Activated naive CD8-positive, alpha-beta T cell treated with anti-CD3 and anti-CD28 coated beads for 36 hours (primary cell): ENCODE measurements at places on chromosomes 16 and 17. TPM values are rescaled to one million over a fixed set of nuclear protein-coding genes. Genes with fewer than 3 reads are reported as not detected.

DNA sequence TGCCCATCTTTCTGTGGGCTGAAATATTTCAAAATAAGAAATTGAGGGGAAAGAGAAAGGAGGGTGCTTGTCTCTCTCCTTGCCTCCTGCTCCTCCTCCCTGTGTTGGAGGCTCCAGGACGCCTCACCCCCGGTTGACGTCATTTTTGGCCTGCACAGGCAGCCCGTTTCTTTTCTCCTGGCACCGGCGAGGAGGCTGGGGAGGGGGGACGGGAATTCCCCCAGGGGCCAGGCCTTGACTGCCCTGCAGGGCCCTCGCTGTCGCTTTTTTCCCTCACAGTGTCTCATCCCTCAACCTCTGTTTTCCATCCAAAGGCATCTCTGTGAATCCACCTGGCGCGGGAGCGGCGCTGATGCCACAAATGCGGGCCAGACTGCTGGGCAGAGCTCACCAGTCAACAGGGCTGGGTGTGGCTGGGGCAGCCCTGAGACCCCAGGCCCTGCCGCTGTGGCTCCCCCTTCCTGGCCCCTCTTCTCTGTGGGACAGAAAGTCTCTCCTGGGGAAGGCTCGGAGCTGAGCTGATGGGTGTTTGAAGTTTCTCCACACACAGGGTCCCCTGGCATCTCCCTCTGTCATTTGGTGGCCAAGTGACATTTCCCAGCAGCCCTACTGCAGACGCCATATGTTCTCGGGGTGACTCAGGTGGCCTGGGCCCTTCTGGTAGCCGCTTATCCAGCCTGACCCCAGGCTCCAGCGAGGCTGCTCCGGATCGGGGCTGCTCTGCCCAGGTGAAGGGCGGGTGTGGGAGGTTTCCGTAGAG lies 16.0 kb downstream of the CENPX start:
- DNase-seq, result no peak

DNA sequence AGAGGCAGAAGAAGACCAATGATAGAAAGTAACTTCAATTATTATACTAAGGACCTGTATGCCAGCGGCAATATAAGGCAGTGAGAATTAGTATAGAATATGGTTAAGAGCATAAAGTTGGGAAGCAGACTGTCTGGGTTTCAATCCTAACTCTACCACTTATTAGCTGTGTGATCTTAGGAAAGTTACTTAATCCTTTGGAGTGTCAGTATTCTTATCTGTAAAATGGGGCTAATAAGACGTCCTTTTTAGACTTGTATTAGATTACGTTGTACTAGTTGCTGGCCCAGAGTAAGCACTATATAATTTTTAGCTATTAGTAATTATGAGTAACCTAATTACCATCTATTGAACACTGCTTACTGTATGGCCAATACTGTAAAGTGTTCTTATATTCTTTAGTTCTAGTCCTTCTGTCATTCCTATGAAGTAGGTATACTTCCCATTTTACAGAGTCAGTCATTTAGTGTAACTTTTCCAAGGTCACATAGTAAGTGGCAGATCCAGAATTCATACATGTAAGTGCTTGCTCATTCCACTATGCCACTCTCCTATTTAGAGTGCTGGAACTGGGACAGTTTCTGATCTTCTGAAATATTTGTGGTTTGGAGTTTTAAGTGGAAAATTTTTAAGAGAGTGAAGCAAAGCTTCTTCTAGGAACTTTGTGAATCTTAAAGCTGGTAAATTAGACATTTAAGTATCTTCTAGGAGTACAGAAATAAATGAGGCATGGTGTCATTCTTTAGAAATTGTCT lies 22.5 kb downstream of the HEATR9 start:
- no peak for DNase-seq

DNA sequence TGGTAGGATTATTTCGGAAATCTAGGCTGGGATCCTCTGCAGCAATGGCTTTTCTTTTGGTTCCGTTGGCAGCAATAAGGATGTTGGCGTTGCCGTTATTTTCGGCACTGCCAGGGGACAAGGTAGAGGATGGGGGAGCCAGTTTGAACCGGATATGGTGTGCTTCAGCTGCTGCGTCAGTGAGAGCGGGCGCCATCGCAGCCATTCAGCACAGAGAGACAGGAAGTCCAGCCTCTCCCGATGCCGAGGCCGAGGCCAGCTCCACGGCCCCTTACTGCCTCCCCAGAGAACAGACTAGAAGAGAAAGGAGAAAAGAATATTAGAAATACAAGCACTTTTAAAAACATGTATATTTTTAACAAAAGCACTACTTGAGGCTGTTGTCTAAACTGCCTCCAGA lies 21.3 kb downstream of the KANSL1 start:
- no peak for DNase-seq

DNA sequence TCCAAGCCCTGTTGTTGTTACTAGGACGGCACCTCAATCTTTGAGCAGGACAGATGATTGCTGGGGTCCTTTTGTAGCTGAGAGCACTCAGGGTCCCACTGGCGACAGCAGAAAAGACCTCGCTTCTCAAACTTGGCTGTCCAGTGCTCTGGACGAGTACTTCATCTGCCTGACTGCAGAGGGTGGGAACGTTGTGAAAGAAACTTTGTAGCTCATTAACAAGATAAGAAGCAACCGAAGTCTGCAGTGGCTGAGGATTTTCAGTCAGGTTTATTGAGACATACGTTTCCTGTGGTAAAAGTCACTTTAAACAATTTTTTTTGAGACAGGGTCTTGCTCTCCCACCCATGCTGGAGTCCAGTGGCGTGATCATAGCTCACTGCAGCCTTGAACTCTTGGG lies 191.7 kb downstream of the PRKCB start:
- no peak for DNase-seq

Gene SOX15
- total RNA-seq, result 0.28 TPM

Gene CHMP6
- total RNA-seq, result 23.8 TPM
